ENCODE measurements at places on chromosomes 13 and 19.

GRCh38 chr19:45484273-45484945 lies 12.4 kb downstream of the RTN2 start:
- no peak for DNase-seq

- no peak for DNase-seq
Measured at GRCh38 chr13:22703601-22704209, 477.1 kb upstream of the SGCG start.

- DNase-seq = no peak
Measured at GRCh38 chr13:91312324-91312723, 35.2 kb upstream of the MIR17HG start.

GRCh38 chr13:59879281-59879680 lies 284.4 kb downstream of the DIAPH3 start:
- DNase-seq = no peak

- no peak for DNase-seq
Measured at GRCh38 chr13:105764486-105764885, 771.0 kb downstream of the EFNB2 start.

- DNase-seq = no peak
Measured at GRCh38 chr19:6227936-6228325, 51.8 kb downstream of the MLLT1 start.

- DNase-seq = no peak
Measured at GRCh38 chr13:102461302-102461701, 59.5 kb upstream of the FGF14 start.

DNA sequence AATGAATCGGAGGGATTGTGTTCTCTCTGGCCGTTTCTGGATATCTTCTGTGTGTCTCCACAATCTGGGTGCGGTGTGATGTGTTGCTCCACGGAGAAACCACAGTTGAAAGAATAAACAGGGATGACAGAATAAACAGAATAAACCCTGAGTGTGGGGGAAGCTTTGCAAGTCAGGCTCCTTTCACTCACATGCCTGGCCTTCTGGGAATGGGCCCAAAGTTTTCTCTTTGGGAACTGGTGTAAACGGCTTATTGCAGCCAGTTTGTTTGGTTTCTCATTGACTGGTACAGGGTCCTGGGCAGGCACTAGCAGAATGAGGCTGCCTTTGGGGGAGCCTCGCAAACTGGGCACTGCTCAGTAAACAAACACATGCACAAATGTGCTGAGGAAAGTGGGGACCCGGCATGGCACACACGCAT lies 324.7 kb downstream of the DLEU7 start:
- DNase-seq = no peak

DNA sequence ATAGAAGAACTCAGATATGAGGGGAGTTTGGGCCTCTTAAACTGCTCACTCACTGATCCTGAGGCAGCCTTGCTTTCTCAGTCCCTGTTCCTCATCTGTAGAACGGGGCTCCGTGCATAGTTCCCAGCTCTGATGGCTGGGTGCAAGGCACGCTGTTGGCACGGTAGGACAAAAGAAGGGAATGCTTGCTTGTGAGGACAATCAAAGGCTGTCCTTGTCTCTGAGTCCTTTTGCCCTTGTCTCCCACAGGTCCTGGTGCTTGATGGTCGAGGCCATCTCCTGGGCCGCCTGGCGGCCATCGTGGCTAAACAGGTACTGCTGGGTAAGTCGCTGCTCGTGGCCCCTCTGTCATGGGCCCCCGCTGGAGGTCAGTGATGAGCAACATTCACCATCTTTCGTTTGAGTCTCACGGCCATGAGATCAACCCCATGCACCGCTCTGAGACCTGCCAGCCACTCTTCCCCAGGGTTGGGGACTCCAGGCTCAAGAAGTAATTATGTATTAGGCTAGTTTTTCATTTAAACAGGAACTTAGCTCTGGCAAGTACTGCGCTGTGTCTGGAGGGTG lies 2.3 kb downstream of the RPL13A start:
- DNase-seq = no peak

DNA sequence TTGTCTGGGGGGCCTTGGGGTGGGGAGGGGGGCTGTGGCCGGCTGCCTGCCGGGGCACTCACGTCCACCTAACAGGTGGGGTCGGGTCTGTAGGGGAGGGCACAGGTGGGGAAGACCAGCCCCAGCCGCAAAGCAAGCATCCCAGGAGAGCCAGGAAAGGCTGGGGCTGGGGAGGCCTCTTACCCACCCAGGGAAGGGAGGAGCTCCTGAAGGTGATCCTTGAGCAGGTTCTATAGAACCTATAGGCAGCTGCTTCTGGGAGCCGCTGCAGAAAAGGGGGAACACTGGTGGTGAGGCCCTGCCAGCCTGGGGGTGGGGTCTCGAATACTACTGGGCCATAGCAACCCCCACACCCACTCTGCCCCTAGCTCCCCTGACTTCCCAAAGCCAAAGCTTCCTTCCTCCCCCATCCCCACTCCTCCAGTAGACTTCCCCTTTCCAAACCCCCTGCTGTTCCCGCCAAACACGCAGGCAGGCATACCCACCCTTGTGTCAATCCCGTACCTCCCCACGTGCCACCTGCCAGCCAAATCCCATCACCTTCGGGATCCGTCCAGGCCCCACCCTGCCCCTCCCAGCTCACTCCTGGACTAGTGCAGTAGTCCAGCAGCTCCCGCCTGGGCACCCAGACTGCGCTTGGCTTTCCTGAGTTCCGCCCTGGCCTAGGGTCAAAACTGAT lies 5.6 kb downstream of the KLF16 start:
- DNase-seq = no peak

DNA sequence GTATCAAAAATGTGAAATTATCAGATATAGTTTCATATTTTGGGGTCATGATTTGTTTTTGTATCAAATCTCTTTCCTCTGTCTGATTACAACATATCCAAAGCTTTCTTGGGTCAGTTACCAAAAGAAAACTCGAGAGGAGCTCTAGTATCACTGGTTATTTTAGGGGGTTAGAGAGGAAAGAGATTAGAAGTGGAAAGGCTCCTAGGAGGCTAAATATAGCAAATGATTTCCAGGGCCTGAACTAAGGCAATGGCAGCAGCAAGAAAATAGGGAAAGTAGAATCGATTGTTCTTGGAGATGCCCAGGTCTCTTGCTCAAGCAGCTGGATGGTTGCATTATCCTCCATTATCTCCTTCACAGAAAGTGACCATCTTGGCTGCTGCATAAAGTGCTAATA lies 72.9 kb downstream of the NHLRC3 start:
- no peak for DNase-seq

- no peak for DNase-seq
Measured at GRCh38 chr13:112926003-112926402, 43.0 kb upstream of the MCF2L start.

GRCh38 chr13:29279356-29280254 lies 315.9 kb downstream of the SLC7A1 start:
- DNase-seq = no peak

GRCh38 chr13:39418424-39418823 lies 184.6 kb downstream of the LHFPL6 start:
- DNase-seq = no peak

GRCh38 chr19:53037101-53038097 lies 7.1 kb upstream of the ERVV-2 start:
- DNase-seq = no peak

DNA sequence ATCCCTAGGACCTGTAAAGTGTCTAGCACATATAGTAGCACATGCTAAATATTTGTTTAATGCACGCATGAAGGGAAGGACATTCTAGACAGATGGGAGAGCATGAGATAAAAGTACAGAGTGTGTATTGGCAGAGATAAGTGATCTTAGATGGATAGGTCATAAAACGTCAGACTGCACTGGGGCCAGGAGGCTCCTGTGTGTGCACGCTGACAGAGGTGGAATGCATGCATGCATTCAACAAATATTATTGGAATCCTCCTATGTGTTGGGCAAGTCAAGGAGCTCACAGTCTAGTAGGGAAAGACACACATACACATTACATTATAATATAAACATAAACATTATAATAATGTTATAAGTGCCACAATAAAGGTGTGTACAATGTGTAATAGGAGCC lies 73.3 kb downstream of the FGF9 start:
- no peak for DNase-seq

- DNase-seq = no peak
Measured at GRCh38 chr13:104411141-104411765, 1345.0 kb upstream of the SLC10A2 start.

DNA sequence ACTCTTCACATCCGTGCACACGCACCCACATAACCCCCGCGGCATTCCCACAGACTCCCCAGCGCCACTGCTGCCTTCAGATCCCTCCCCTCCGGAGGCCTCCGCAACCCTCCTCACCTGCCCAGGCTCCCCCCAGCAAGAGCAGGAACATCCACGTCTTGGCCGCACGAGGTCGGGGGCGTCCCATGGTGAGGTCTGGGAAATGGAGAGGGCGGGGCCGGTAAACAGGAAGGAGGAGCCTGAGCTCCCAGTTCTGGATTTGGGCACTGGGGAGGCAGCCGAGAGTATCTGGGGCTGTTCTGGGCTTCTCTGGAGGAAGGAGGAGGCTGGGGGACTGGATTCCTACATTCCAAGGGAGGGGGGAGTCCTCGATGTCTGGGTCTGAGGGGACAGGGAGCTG lies 423 bp downstream of the KLK8 start:
- no peak for DNase-seq

DNA sequence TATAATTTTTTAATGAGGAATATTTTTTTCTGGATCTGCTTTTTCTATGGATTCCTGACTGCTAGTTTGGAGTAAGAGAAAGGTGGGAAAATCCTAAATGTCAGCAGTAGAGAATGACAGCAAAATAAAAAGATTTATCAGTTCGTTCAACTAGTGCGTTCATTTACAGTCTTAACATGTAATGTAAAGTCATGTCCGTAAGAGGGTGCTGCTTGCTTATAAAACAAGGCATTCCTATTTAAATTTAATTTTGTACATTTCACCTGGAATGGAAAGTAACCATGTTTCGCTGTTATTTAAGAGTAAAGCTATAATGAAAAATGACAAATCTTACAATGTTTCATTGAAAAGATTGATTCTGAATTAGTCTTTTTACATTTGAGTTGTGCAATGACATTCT lies 76.6 kb downstream of the ZMYM2 start:
- no peak for DNase-seq
